ENCODE measurements at places on chromosomes 5 and 9. TPM values are rescaled to one million over a fixed set of nuclear protein-coding genes. Genes with fewer than 3 reads are reported as not detected.

Gene RNF14
- 41.8 TPM for total RNA-seq

Gene TAF11L5
- not detected for total RNA-seq

Gene SLC6A19
- total RNA-seq: under 0.01 TPM

Gene HMMR
- 2.2 TPM for total RNA-seq

Gene DOLPP1
- total RNA-seq: 9.8 TPM

Gene FGD3
- 18.7 TPM for total RNA-seq

Gene SLC6A3
- total RNA-seq: not detected

Gene CORO2A
- total RNA-seq: 4.2 TPM

Gene SHISAL2B
- total RNA-seq: 0.49 TPM

Gene CCDC187
- under 0.01 TPM for total RNA-seq

Gene CCNO
- total RNA-seq: not detected

Gene ASPN
- total RNA-seq: 5.9 TPM

Gene TUSC1
- 10.1 TPM for total RNA-seq

Gene PCDHGA12
- total RNA-seq: 7.9 TPM

Gene MSMP
- total RNA-seq: not detected

Gene FOXD4
- total RNA-seq: 0.74 TPM

Gene GLRA1
- total RNA-seq: not detected

Gene COL23A1
- 0.49 TPM for total RNA-seq

Gene PCDHGA4
- total RNA-seq: 7.9 TPM

Gene ORM2
- total RNA-seq: not detected

Gene PHF24
- 25.6 TPM for total RNA-seq

Gene PLK2
- 621 TPM for total RNA-seq

Gene DEPDC1B
- total RNA-seq: 9.3 TPM

Gene ADAMTS6
- 8.6 TPM for total RNA-seq

Gene SPINK4
- total RNA-seq: not detected

Gene IL3
- not detected for total RNA-seq

Gene UGT3A2
- total RNA-seq: not detected

Gene TMEM215
- total RNA-seq: 0.25 TPM

Gene CDC20B
- 0.25 TPM for total RNA-seq

Gene TLE4
- 59.5 TPM for total RNA-seq

Gene GCNT4
- total RNA-seq: 0.74 TPM

Gene LRRC70
- 3.2 TPM for total RNA-seq

Gene DNAJB5
- 37.1 TPM for total RNA-seq

Gene HABP4
- 13.0 TPM for total RNA-seq

Gene FRRS1L
- 65.9 TPM for total RNA-seq

Gene REEP2
- 73.5 TPM for total RNA-seq

Gene TAF11L10
- not detected for total RNA-seq

Gene ANKRD34B
- 0.25 TPM for total RNA-seq

Gene S1PR3
- 9.6 TPM for total RNA-seq
